ENCODE measurements at places on chromosomes 4 and X. TPM values are rescaled to one million over a fixed set of nuclear protein-coding genes. Genes with fewer than 3 reads are reported as not detected.

The MAGIX gene
- 6.3 TPM for polyA plus RNA-seq

The RTL5 gene
- polyA plus RNA-seq: 1.2 TPM

The CT45A2 gene
- not detected for polyA plus RNA-seq

The JAKMIP1 gene
- polyA plus RNA-seq: 0.31 TPM

All from esophagus (tissue), 2 donors.